Mesendoderm (in vitro differentiated cells): ENCODE measurements at places on chromosomes 6 and 20.
A peak's percentile ranks its signal among the peaks of the same experiment; 100 is the strongest.

DNA sequence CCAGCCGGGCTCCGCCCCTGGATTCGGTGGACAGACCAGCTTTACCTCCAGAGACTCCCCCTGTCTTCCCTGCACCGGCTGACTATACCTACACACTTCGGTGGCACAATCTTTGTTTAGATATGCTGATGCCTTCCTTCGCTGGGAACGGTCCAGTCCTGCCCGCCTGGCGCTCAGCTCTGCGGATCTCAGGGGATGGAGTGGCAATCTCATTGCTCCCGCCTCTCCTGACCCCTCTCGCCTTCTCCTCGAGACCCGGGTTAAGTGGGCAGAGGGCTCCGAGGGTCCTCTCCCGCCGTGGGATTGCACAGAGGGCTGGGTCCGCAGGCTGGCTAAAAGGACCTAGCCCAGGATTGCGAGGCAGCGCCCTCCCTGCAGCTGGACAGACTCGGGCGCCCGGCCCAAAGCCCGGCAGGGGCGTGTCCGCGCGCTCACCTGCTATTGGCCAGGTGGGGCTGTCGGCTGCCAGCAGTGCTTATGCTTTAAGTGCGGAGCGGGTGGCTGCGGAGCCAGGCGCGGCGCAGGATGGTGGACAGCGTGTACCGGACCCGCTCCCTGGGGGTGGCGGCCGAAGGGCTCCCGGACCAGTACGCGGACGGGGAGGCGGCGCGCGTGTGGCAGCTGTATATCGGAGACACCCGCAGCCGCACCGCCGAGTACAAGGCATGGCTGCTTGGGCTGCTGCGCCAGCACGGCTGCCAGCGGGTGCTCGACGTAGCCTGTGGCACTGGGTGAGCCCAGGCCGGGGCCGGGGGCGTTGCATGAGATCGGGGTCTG, at the start of gene GNMT:
Gene GNMT, plus strand, starts transcription at position 512 of the 777 bp plus-strand sequence. Its CDS starts 14 bp downstream, at position 526.
- H3K27ac ChIP-seq = no peak within 1 kb of the TSS
- no peaks in the 10 kb centered on the region for H3K27me3 ChIP-seq
- no peaks in the 10 kb centered on the region for H3K4me1 ChIP-seq
- DNase-seq = peak; percentile 64

- H3K27ac ChIP-seq = no peak overlapping the region
- no peak for DNase-seq
These were observed 364.5 kb upstream of the CITED2 start for GRCh38 chr6:139738801-139739455.

DNA sequence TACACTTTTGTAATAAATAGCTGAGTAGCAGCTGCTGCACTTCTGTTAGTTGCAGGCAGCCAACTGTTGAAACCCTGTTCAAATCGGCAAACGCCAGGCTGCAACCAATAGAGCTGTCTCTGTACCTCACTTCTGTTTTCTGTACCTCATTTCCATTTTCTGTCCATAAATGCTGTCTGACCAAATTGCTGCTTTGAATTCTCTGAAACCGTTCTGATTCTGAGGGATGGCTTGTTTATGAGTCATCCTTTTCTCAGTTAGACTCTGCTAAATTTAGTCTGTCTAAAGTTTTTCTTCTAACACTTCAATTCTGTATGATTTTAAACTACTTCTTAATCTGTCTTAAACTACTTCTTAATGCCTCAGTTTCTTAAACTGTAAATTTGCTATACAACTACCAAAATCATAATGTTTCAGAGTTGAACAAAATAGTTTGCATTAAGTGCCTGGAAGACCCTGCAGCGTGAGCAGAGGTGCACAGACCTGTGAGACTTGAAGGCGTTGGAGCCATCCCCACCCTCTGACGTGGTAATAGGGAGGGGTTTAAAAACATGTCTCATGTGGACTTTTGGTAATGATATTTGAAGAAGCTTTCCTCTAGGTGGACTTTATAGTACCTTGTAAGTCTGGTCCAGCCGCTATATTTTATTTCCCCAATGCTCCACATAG, 9.6 kb downstream of the BTNL2 start:
- H3K4me3 ChIP-seq = no peak overlapping the region
- H3K4me1 ChIP-seq = no peaks in the 10 kb centered on the region
- no peak overlapping the region for H3K27ac ChIP-seq

- no peaks in the 10 kb centered on the region for H3K27me3 ChIP-seq
- no peak overlapping the region for H3K4me3 ChIP-seq
- DNase-seq = no peak
- no peaks in the 10 kb centered on the region for H3K4me1 ChIP-seq
- H3K27ac ChIP-seq = no peak overlapping the region
- H3K36me3 ChIP-seq = no peaks in the 10 kb centered on the region
These were observed 160.9 kb downstream of the ZMYND8 start for GRCh38 chr20:47195573-47195972.

DNA sequence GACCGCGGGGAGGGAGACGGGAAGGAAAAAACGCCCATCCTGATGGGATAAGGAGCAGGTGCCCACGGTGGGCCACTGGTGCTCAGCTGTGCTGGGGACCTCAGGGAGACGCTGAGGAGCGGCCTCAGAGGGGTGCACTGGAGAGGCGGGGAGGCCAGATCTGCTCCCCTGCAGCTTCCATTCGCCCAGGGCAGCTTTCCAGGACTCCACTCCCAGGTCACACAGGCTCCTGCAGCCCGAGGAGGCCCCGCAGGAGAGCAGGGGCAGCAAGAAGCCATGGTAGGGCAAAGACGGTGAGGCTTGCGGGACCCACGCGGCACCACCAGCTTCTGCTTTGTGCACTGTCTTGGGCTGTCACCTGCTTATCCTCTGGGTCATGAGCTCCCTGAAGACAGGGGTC, 82.5 kb upstream of the SULF2 start:
- H3K4me1 ChIP-seq = no peaks in the 10 kb centered on the region
- no peak overlapping the region for H3K4me3 ChIP-seq
- DNase-seq = no peak
- no peaks in the 10 kb centered on the region for H3K36me3 ChIP-seq
- H3K27ac ChIP-seq = no peak overlapping the region
- no peaks in the 10 kb centered on the region for H3K27me3 ChIP-seq

DNA sequence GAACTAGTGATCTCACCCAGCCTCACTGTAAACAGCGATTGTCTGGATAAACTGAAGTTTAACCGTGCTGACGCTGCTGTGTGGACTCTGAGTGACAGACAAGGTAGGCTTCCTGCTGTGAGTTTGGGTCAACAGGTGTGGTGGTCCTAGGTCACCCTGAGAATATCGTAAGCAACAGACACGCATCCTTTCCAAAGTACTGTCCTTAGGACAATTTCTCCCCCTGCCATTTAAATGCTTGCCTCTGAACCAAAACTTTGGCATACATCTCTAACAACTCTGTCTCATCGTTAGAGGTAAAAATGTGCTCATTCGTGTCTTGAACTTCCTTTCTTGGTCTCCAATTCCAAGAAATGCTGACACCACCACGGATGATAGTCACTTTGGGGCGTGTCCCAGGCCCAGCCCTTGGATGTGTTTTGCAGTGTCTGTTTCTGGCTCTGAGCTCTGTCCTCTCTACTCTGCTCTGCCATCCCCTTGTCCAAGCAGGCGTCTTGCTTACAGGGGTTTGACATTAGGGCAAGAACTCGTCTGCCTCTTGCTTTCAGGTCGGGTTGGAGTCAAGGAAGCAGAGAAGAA, 95.5 kb downstream of the EYA2 start:
- no peaks in the 10 kb centered on the region for H3K36me3 ChIP-seq
- no peaks in the 10 kb centered on the region for H3K27me3 ChIP-seq

DNA sequence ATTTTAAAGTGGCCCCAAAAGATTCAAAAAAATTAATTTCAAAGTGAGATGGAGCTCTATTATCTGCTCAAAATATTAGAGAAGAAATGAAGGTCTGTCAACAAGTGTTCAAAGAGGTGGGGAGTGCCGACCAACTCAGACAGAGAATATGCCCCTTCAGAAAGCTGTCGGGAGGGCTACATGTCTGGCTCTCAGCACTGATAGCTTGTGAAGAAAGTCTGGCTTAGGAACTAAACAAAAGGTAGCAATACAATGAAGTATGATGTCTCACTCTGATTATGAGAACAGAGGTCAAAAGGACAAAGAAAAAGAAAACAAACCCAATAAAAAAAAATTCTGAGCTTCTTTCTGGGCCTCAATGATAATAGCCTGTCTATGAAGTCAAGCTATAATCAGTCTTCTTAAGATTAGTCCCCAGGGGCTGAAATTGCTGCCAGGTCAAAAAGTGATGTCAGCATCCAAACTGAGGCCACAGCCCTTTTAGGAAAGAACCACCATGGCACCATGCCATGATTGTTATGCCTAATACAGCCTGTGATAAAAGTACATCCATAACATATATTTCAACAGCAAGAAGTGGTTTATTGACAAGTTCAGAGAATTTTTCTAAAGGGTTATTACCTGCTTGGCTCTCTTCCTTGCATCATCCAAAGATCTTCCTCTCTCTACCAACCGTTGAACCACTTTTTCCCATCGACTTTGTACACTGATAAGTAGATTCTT, 150.9 kb downstream of the DST start:
- H3K27ac ChIP-seq = no peak overlapping the region
- H3K27me3 ChIP-seq = no peaks in the 10 kb centered on the region
- no peak for DNase-seq
- no peaks in the 10 kb centered on the region for H3K36me3 ChIP-seq

DNA sequence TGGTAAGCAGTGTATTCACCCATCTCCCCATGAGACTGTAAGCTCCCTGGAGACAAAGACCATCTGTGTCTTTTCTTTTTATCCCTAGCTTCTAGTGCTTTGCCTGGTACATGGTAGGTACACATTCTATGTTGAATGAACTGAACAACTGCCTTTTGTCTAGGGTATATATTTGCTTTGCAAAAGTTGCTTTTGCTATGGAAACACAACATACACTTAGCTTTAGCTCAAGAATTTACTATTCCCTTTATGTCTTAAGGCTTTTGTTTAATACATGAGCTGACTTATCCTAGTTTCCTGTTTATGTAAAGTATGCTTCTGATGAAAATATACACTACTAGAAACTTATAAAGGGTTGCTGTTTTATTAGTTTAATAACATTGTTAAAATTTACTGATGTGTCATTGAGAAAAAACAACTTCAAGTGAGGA, 198.2 kb downstream of the PRL start:
- H3K36me3 ChIP-seq = no peaks in the 10 kb centered on the region
- no peak for DNase-seq
- no peaks in the 10 kb centered on the region for H3K4me1 ChIP-seq
- H3K27ac ChIP-seq = no peak overlapping the region
- no peaks in the 10 kb centered on the region for H3K27me3 ChIP-seq
- H3K4me3 ChIP-seq = no peak overlapping the region

DNA sequence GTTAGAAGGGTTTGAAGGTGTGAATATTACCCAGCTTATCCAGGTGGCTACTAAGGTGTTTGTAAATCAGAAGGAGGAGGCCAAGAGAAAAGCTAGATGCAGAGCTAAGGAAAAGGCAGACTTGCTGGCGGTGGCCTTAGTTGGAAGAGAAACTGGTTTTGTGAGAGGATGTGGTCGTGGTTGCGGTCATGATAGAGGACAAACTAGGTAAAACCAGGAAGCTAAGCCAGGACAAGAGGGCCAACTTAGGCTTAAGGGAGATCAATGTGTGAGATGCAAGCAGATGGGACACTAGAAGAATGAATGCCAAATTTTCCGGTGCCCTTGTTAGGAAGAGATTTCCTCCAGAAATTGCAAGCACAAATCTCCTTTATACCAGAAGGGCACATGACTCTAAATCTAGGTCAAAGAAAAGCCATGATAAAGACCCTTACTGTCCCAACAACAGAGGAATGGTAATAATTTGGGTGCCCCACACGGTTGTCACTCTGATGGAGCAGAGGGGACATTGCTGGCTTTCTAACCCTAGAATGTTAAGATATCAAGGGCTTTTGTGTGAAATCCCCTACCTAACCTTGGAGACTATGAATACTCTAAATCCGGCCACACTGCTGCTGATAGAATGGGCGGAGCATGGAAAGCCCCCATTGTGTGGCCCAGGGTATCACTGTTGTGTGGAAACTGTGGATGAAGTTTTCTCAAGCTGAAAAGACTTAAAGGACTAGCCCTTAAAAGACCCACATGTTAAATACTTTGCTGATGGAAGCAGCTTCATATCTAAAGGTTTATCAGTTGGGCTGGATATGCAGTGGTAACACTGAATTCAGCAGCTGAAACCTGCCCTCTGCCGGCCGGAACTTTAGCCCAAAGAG, 7.8 kb downstream of the IL22RA2 start:
- no peaks in the 10 kb centered on the region for H3K4me1 ChIP-seq
- no peaks in the 10 kb centered on the region for H3K36me3 ChIP-seq
- no peak for DNase-seq
- H3K27me3 ChIP-seq = no peaks in the 10 kb centered on the region
- H3K27ac ChIP-seq = no peak overlapping the region

- H3K4me1 ChIP-seq = no peaks in the 10 kb centered on the region
- DNase-seq = no peak
- no peaks in the 10 kb centered on the region for H3K36me3 ChIP-seq
- H3K4me3 ChIP-seq = no peak overlapping the region
- no peak overlapping the region for H3K27ac ChIP-seq
These were observed 29.4 kb downstream of the PSMG4 start for GRCh38 chr6:3287976-3288707.

DNA sequence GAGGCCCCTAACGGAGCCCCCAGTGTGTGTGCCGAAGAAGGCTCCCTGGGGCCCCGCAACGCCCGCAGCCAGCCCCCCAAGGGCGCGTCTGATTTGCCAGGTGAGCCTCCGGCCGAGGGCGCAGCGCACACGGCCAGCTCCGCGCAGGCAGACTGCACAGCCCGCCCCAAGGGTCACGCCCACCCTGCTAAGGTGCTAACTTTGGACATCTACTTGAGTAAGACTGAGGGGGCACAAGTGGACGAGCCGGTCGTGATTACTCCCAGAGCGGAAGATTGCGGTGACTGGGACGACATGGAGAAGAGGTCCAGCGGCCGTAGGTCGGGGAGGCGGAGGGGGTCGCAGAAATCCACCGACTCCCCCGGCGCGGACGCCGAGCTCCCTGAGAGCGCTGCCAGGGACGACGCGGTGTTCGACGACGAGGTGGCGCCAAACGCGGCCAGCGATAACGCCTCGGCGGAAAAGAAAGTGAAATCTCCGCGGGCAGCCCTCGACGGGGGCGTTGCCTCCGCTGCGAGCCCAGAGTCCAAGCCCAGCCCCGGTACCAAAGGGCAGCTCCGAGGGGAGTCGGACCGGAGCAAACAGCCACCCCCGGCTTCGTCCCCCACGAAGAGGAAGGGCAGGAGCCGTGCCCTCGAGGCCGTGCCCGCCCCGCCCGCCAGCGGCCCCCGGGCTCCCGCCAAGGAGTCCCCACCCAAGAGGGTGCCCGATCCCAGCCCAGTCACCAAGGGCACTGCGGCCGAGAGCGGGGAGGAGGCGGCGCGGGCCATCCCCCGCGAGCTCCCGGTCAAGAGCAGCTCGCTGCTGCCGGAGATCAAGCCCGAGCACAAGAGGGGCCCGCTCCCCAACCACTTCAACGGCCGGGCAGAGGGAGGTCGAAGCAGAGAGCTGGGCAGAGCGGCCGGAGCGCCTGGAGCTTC, 117.0 kb downstream of the RTN4IP1 start:
- H3K27ac ChIP-seq = no peak overlapping the region
- DNase-seq = peak; percentile 41
- H3K27me3 ChIP-seq = peaks cover 28% of the 10 kb centered on the region
- H3K4me3 ChIP-seq = no peak overlapping the region
- H3K4me1 ChIP-seq = no peaks in the 10 kb centered on the region
- no peaks in the 10 kb centered on the region for H3K36me3 ChIP-seq
